Right lung (tissue), 10 donors: ENCODE measurements at places on chromosomes 1 and 21. TPM values are rescaled to one million over a fixed set of nuclear protein-coding genes. Genes with fewer than 3 reads are reported as not detected.

The LCE2A gene
- not detected for polyA plus RNA-seq

DNA sequence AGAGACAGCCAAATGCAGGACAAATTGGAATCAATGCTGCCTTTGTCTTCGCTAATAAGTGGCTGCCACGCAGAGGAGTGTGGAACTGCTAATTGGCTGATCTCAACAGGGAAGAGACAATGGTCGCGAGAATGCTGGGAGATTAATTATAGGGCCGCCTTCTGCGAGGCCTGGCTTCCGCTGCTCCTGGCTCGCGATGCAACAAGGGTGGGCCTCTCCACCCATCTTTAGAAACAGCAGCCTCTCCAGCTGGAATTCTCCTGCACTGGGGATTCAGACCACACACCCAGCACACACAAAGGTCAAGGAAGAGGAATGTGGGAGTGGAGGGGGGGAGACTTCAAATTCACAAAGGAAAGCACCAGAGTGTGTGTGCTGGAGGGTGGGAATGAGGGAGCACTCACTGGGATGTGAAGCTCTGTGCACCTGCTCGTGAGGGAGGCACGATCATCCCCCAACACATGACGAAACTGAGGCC is 200.7 kb upstream of the GRIK3 start:
- no peak for DNase-seq

- DNase-seq: no peak
These were observed 10.7 kb upstream of the COL16A1 start for GRCh38 chr1:31714442-31715086.

GRCh38 chr1:192538407-192539296 is 36.9 kb upstream of the RGS1 start:
- DNase-seq: peak; percentile 31

- peak; percentile 21 for DNase-seq
These were observed 10.6 kb upstream of the LRRC39 start for GRCh38 chr1:100188617-100189016.

The CNIH3 gene
- 7.5 TPM for polyA plus RNA-seq

The RGS7 gene
- polyA plus RNA-seq: 0.24 TPM

The CFAP107 gene
- polyA plus RNA-seq: 0.26 TPM

- no peak for DNase-seq
These were observed 30.9 kb downstream of the PDE9A start for GRCh38 chr21:42684109-42684916.

The TMEM54 gene
- polyA plus RNA-seq: 18.7 TPM
